Epithelial cell of proximal tubule (primary cell): ENCODE measurements at places on chromosomes 13 and 19.

DNA sequence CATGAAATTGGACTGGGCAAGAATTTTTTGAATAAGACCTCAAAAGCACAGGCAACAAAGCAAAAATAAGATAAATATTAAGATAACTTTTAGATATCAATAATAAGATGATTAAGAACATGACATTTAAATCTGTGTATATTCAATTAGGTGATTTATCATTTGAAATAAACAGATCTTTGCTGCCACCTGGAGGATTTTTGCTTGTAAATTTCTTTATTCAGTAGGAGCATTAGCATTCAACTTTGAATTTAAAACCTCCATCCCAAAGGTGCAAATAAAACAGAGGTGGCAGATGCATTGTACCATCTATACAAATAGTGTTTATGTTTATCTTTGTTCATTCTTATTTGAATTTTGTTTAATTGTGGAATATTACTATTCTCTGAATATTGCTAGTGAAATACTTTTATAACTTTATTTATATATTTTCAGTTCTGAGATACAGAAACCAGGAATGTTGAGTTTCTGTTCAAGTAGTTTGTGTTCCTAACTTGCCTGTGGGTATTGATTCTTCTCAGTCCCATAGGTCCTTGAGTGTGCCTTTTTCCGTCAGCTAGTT is 20.9 kb downstream of the COG6 start:
- peak; percentile 16 for DNase-seq

- no peak for DNase-seq
Observed at GRCh38 chr13:106523576-106523975, 11.9 kb downstream of the EFNB2 start.

DNA sequence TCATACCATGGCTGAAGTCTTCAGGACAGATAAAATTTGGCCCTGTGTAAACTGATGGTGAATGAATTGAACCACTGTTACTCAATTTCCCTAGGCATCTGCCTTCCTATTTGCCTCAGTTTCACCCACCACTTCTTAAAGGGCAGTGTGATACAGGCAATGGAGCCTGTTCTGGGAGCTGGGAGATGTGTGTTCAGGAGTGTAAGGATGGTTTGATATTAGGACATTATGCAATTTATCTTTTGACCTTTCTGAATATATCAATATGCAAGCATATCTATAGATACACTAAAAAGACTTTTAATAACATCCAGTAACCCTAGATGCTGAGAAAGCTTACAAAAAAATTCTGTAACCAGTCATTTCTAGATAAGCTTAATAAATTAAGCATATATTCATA is 14.6 kb downstream of the IZUMO2 start:
- no peak for DNase-seq

GRCh38 chr13:33349288-33349985 is 63.9 kb upstream of the STARD13 start:
- DNase-seq = no peak

DNA sequence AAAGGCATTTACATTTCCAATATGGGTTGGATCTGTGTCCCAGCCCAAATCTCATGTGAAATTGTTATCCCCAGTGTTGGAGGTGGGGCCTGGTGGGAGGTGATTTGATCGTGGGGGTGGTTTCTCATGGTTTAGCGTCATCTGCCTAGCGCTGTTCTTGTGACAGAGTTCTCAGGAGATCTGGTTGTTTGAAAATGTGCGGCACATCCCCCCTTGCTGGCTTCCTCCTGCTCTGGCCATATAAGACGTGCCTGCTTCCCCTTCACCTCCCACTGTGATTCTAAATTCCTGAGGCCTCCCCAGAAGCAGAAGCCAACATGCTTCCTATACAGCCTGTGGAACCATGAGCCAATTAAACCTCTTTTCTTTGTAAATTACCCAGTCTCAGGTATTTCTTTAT is 126.2 kb upstream of the FNDC3A start:
- no peak for DNase-seq

GRCh38 chr13:27403727-27404385 is 20.6 kb upstream of the GTF3A start:
- DNase-seq = no peak

GRCh38 chr13:28447206-28447605 is 47.7 kb downstream of the FLT1 start:
- no peak for DNase-seq

GRCh38 chr19:38647966-38648768 is 718 bp downstream of the ACTN4 start:
- DNase-seq = no peak

DNA sequence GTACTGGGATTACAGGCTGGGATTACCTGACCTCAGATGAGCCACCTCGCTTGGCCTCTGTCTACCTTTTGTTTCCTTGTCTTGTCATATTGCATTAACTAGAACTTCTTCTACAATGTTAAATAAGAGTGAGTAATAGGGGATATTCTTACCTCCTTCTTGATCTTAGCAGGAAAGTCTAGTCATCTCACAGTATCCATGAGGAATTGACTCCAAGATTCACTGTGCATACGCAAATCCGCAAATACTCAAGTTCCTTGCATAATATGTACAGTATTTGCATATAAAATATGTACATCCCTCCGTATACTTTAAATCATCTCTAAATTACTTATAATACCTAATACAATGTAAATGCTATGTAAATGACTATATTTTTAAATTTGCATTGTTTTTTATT is 78.3 kb downstream of the POLR1D start:
- DNase-seq = no peak

GRCh38 chr13:65940720-65941119 is 1289.4 kb downstream of the PCDH9 start:
- no peak for DNase-seq

DNA sequence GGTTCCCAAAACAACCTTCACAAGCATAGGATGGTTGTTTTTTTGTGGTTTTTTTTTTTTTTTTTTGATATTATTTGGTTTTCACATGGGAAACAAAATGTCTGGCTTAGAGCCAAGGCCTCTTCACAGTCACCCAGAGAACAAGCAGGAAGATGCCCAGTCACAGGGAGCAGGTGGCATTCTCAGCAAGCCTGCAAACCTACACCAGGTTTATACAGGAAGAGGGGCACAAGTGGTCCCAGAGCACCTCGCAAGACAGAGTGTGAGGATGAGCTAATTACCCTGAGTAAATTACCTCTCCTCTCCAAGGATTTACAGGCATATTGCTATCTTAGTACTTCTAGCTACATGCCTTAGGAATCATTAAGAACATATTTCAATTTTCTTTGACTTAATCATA is 1375.6 kb downstream of the EFNB2 start:
- no peak for DNase-seq

- DNase-seq = no peak
Observed at GRCh38 chr19:56132316-56132822, 8.7 kb upstream of the ZNF444 start.

- no peak for DNase-seq
Observed at GRCh38 chr13:26839682-26840081, 79.1 kb upstream of the GPR12 start.

GRCh38 chr13:28588296-28588695 is 70.6 kb upstream of the POMP start:
- no peak for DNase-seq

- no peak for DNase-seq
Observed at GRCh38 chr13:47415048-47415447, 518.2 kb upstream of the HTR2A start.

DNA sequence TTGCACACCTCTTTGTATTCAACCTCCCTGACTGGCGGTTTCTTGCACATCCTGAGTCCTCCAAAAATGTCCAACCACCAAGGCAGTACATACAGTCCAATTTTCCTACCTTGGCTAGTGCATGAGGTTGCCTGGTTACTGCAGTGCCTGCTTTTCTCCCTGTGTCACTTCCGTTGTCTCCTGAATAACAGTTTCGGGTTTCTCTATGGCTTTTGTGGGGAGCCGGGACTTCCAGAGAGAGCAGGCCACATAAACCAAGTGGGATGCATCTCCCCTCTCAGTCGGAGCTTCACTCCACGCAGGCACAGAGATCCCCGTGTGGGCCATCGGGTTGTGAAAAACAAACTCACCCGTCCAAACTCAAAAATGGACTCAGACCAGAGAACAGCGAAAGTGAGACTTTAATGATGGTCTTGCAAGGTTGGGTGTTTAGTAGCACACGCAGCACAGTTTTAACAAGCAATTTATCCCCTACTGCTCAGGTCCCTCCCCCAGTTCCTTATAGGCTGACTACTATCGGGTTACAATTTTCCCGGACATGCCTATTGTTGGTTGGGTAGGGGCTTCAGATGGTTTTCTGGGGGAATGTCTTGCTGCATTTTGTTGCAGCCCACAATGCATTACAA is 173.1 kb downstream of the POU4F1 start:
- DNase-seq = no peak

DNA sequence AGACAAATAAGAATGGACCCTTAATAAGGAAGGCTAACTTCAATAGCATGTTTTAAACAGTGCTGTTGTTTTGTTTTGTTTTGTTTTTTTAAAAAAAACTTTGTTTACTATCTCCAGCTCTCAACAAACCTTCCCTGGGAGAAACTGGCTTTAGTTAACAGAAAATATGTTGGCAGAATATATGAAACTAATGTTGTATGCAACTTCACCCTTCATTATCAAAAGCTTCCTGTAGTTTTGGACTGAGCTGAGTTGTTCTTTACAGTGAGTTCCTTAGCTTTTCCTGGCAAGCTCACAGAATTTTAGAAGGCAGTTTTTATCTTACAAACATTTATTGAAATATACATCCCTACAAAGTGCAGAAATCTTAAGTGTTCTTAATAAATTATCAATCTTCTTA is 2480.7 kb upstream of the PCDH20 start:
- no peak for DNase-seq

GRCh38 chr13:23707674-23708073 is 137.5 kb downstream of the TNFRSF19 start:
- DNase-seq = no peak

GRCh38 chr13:94968040-94968756 is 255.9 kb upstream of the SOX21 start:
- no peak for DNase-seq

GRCh38 chr19:57850553-57851017 is 926 bp downstream of the ZNF587 start:
- DNase-seq = peak; percentile 70

DNA sequence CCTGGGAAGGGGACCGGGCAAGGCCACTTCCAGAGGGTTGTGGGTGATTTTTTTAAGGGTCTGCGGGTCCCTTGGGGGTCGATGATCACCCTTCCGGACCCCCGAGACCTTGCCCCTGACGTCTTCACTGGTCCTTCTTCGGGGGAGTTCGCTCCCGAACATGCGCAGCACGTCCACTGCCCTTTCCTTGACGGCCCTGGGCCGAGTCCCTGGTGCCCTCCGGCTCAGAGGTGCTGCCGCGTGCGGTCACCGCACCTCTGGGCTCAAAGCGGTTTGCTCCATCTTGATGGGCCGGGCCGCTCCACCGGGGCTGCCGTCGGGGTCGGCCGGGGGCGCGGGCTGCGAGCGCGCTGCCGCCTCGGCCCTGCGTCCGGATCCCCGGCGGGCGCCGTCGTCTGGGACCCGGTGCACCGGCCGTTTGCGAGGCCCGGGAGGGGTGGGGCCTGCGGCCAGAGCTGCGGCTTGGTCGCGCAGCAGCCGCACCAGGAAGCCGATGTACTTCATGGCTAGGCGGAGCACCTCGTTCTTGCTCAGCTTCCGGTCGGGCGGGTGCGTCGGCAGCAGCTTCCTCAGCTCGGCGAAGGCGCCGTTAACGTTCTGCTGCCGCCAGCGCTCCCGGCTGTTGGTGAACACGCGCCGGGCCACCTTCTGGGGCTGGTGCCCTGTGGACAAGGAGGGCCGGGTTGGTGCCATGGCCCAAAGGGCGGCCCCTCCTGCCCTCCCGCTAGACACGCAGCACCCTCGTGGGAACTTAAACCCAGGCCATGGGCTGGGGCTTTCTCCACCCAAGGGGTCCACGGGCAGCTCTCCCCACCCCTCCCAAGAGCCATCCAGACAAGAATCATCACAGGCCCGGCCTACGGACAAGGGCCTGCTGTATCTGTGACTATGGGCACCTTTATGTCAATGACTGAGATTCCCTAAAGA is 3.3 kb downstream of the LYL1 start:
- no peak for DNase-seq

DNA sequence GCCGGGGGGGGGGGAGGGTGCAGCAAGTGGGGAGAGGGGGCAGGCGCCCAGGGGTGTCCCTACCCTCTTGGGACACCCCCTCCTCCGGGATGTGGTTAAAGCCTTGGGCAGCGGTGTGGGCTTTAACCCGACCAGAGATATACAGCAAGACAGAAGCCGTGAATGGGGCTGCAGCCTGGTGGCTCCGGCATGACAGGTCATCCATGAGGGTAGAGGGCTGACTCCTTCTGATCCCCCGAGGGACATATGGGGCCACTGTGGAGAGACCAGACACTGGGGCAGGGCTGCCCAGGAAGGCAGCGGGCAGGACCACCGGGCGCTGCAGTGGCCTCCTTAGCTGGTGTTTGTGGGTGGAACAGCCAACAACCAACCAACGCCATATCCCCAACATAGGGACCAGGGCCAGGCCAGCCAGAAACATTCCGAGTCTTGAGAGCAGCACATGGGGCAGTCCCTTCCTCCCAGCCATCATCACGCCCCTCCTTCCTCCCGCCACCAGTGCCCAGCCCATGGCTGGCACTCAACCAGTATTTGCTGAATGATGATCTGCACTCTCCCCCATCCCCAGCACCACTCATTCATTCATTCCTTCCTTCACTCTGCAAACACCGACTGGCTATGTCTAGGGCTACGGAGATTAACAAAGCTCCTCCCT is 18.2 kb downstream of the ELAVL1 start:
- no peak for DNase-seq

DNA sequence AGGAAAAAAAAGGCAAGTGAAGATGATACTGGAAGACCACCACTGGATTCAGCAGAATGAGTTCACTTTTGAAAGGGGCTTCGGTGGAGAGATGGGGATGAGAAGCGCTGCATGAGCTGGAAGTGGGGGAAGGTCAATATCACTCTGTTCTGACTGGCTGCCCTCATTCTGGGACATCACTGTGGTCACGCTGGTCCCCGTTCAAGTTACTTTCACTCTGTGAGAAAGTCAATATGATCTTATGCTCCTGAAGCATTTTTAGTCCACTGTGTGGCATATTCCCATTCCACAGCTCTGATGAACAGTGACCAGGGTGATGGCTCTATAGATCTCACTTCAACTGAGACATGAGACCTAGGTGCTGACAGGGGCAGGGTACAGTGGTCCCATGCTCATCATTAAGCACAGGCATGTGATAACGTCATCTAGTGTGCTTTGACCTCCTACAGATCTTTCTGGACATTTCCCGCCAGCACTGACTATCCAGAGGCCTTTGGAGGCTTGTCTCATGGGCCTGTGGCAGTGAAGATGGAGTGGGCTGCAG is 40.2 kb upstream of the GPR183 start:
- no peak for DNase-seq

DNA sequence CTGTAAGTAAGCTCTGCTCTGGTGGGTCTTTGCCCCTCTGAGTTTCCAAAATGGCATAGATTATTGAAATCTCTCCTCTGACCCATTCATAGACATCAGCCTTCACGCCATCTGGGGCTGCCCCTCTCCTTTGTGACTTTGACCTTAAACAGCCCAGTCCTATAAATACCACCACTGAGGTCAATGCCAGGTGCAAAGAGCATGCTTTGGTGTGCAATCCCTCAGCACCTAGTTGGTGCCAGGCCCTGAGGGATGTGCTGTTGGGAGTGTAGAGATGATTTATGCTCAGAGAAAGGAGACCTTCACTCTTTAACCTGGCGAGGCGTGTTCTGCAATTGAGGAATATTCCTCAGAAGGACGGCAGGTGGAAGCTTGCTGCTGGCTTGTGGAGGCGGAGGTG is 121.7 kb upstream of the TSHZ3 start:
- DNase-seq = no peak
